ENCODE measurements at places on chromosomes 13 and 19. TPM values are rescaled to one million over a fixed set of nuclear protein-coding genes. Genes with fewer than 3 reads are reported as not detected.

GATAD2A gene
- 32.0 TPM for total RNA-seq

GPC6 gene
- 7.2 TPM for total RNA-seq

CYP4F3 gene
- 3.9 TPM for total RNA-seq

VPS36 gene
- 14.2 TPM for total RNA-seq

ZNF681 gene
- total RNA-seq: not detected

PRR19 gene
- 3.6 TPM for total RNA-seq

ZFP30 gene
- total RNA-seq: 8.0 TPM

CRTC1 gene
- 4.7 TPM for total RNA-seq

TDRD3 gene
- 5.6 TPM for total RNA-seq

APC2 gene
- total RNA-seq: 1.6 TPM

WIZ gene
- 23.9 TPM for total RNA-seq

GTF2F1 gene
- 63.5 TPM for total RNA-seq

ZNF584 gene
- 18.9 TPM for total RNA-seq

UBE2L5 gene
- not detected for total RNA-seq

SIGLEC8 gene
- total RNA-seq: not detected

GNG7 gene
- total RNA-seq: 0.07 TPM

CFD gene
- total RNA-seq: 10.1 TPM

MUC16 gene
- not detected for total RNA-seq

SIGLEC14 gene
- total RNA-seq: 0.08 TPM

AP2A1 gene
- total RNA-seq: 38.6 TPM

LGALS4 gene
- total RNA-seq: 0.53 TPM

FUT2 gene
- total RNA-seq: not detected

RAB3A gene
- 0.93 TPM for total RNA-seq

UQCR11 gene
- 111 TPM for total RNA-seq

ZNF229 gene
- 3.4 TPM for total RNA-seq

HNRNPM gene
- 253 TPM for total RNA-seq

CCDC70 gene
- total RNA-seq: not detected

RGL3 gene
- total RNA-seq: 0.98 TPM

SBSN gene
- total RNA-seq: 3.9 TPM

HPN gene
- total RNA-seq: 0.03 TPM

ZNF723 gene
- total RNA-seq: not detected

ZNF556 gene
- total RNA-seq: 0.01 TPM

AP1M2 gene
- 36.9 TPM for total RNA-seq

FGF9 gene
- not detected for total RNA-seq

NCAN gene
- 0.06 TPM for total RNA-seq

SBNO2 gene
- 33.6 TPM for total RNA-seq

DNAAF3 gene
- total RNA-seq: 5.8 TPM

AMH gene
- total RNA-seq: 16.9 TPM

NLRP11 gene
- not detected for total RNA-seq

ANGPTL8 gene
- total RNA-seq: not detected

NOTCH3 gene
- 23.9 TPM for total RNA-seq

PGLYRP2 gene
- not detected for total RNA-seq

RGS9BP gene
- total RNA-seq: 0.35 TPM
